ENCODE measurements at places on chromosomes 11 and 22.

DNA sequence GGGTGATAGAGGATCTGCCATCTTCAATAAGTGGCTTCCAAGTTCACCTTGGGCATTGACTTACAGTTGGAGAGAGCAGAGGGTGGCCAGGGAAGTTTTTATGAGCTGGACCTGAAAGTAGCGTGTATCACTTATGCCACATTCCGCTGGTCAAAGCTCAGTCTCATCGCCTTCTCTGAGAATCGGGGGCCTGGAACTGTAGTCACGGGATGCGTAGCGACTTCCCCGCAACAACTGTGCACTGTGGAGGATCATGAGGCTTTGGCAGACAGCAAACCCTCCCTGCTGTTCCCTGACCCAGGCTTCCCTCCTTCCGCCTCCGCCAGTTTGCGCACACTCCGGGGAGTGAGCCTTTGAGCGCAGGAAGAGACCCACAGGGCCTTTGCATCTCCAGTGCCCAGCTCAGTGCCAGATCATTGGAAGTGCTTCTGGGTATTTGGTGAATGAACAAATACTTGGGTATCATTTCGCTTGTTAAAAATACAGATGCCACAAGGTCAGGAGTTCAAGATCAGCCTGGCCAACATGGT, 95.5 kb downstream of the CEP164 start:
- no peak for DNase-seq

DNA sequence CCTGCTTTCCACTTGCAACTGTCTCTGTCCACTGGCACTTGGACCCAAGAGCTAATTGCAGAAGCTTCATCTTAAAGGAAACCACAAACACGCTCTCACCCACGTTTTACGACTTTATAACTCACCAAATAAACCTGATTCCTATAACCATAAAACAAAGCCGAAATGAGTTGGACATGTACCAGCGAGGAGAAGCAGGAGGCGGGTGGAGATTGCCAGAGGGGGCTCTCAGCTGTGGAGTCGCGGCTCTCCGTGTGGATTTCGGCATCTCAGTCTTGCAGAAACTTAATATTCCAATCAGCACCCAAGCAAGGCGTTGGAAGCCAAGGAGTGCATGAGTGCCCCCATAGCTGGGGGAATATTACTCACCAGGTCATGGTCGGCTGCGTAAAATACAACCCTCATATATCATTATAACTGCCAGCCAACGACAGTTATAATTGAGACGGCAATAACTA, 483.6 kb downstream of the MN1 start:
- DNase-seq = no peak

GRCh38 chr11:35983981-35984380, 40.1 kb downstream of the LDLRAD3 start:
- DNase-seq = no peak

GRCh38 chr11:3085052-3085451, 27.8 kb upstream of the CARS1 start:
- DNase-seq = no peak

- no peak for DNase-seq
Observed at GRCh38 chr22:27347951-27348350, 453.6 kb downstream of the MN1 start.

GRCh38 chr11:84316866-84317555, 1030.8 kb upstream of the CCDC90B start:
- DNase-seq = peak; percentile 80

Measured in caudate nucleus (tissue), 63 donors.